ENCODE measurements at places on chromosomes 3 and 15.

GRCh38 chr3:169041677-169042171, 621.8 kb downstream of the MECOM start:
- DNase-seq, result peak; percentile 56

GRCh38 chr3:43406643-43407023, 120.3 kb downstream of the SNRK start:
- DNase-seq, result no peak

DNA sequence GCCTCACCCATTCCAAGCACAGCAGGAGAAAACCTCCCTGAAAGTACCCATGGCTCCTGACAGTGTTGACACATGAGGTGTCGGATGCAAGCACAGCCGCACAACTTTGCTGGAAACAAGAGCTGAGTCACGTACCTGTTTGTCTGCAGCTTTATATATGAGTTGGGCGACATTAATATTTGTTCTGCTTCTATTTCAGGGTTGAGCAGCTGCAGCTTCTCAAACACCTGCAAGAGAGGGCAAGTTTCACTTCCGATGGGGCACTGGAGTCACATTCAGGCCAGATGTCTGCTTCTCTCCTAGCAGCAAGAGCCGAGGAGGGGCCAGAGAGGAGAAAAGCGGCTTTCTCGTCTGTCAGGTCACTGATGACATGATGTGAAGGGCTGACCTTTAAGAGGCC, 88.0 kb downstream of the NUP210 start:
- DNase-seq, result peak; percentile 62

DNA sequence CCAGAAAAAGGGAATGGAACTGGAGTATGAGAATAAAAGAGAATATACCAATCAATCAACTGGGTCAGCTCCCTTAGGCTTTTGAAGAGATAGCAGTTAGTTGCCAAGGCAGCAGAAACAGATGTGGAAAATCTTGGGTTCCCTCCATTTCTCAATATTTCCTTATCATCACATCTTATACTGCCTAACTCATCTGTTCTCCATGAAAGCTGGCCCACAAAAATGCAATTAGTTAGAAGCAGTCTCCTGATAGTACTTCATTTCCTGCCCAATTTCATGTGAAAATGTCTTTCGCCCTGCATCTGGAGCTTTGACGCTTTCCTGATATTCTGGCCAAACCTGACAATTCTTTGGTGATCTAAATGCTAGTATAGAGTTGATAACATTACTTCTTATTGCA, 30.1 kb upstream of the SPTSSB start:
- no peak for DNase-seq

- no peak for DNase-seq
These were observed 32.6 kb downstream of the ALS2CL start for GRCh38 chr3:46660543-46661523.

GRCh38 chr3:50194128-50194902, 2.9 kb downstream of the GNAT1 start:
- DNase-seq, result no peak

DNA sequence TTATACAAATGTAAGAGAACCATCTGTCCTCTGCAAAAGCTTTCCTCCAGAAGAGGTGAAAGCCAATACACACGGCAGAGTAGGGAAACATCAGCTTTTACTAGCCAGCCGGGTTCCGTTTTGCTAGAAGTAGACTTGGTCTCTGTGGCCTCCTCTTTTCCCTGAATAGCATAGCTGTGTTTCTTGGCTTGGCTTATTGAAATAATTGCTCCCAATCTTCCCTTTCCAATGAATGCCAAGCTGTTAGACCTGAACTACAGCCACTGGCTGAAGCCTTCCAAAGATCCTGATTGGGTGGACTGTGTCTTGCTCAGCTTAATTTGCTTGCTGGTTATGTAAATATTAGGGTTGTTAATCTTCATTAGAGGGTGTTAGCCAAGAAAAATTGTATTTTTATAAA, 157.8 kb upstream of the ROPN1 start:
- no peak for DNase-seq

- no peak for DNase-seq
These were observed 23.5 kb upstream of the TSC22D2 start for GRCh38 chr3:150384296-150385212.

DNA sequence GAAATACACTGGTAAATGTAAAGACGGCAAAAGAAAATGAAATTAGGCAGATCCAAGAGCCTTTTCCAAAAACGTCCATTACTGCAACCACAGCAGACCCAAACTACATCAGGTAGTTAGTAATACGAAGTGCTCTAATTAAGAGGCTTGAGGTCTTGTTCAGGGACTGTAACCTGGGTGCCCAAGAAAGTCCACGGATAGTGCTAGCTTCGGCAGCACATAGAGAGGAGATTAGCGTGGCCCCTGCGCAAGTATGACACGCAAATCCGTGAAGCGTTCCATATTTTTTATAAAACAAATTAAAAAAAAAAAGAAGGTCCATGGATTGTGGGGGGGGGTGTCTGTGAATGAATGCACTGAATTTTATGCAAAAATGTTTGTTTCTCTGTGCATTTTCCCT, 1.4 kb downstream of the COPB2 start:
- DNase-seq, result no peak

- DNase-seq, result no peak
These were observed 39.6 kb downstream of the KBTBD12 start for GRCh38 chr3:127954640-127955039.

DNA sequence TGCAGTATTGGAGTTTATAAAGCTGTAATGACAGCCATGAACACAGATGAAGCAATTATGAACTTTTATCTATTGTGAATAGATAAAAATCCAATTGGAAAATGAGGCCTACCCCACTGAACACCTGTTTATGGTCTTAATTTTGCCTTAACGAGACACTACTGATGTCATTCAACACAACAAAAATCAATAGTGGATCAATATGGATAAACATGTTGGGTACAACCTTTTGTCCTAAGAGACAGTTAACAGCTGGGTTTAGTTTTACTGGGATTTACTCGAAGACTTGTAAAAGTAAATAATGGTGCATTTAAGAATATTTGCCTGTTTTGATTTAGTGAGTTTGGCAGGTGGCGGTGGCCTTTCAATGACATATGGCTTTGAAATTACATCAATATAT, 217.8 kb downstream of the NR1D2 start:
- DNase-seq, result no peak

DNA sequence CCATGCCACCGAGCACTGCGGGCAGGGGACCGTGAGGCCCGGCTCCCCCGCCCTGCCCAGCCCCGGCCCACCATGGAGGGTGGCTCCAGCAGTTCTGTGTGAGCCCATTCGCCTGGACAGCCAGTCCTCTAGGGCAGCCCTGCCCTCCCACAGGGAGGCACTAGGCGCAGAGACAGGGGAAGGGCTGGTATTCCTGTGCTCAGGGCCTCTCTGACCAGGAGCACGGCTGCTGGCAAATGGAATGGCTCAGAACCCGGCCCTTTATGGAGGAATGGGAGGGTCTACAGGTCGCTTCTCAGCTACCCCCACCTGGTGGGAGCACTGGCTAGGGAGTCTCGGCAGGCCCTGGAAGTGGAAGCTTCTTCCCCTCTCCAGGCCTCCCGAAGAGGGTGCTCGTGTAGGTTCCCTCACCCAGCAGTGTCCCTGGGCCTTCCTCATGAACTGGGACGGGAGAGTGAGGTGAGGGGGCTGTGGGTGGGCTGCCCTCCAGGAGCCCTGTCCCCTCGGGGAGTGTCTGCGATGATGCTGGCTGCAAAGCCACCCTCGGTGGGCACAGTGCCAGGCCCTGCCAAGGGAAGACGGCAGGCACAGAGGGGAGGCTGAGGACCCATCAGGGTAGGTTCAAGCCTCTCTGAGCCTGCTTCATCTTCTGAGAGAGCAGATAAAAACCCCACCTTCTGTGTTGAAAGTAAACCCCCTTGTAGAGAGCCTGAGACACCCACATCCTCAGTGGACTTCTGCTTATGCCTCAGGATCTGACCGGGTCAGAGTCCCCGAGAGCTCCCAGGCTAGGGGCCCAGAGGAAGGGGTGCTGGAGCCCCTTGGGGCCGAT, 1.5 kb downstream of the MELTF start:
- no peak for DNase-seq

DNA sequence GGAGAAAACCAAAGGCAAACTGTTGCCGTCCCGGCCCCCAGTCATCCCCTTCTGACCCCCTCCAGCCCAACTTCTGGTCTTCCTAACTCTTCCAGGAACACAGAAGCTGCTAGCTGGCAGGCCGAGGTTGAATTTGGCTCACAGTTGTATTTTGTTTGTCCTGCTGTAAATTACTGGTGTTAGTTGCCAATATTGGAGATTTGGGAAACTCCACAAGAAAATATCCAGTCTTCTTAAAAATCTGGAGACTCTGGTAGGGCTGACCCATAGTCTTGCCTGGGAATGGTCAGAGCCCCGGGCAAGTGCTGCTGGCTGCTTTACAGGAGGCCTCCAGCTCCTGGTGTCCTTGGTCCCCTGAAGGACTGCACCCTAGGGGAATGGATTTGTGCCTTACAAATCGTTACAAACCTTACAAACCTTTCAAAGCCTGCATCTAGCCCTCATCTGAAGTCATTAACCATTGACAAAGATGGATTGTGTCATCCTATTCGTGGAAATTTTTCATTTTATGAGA, 112.0 kb upstream of the MCTP2 start:
- DNase-seq, result no peak

- DNase-seq, result no peak
These were observed 95.6 kb downstream of the APBA2 start for GRCh38 chr15:28981351-28981720.

DNA sequence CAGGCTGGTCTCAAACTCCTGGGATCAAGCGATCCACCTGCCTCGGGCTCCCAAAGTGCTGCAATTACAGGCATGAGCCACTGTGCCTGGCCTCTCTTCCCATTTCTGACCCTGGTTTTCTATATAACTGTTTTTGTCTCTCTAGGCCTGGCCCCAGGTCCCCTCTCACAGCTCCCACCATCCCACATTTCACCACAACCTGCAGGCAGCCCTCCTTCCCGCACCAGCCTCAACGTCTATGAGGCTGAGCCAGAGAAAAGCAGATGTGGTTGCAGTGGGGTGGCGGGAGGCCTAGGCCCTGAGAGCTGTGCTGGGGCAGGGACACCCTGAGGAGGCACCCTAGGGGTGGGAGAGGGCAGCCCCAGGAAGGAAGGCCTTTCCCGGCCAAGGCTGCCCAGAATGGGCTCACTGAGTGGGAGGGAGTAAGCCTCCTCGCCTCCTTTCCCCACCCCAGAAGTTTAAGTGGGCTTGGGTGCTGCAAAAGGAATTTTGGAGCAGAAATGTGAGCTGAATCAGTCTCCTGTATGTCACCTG, 99.7 kb downstream of the LSM3 start:
- no peak for DNase-seq

DNA sequence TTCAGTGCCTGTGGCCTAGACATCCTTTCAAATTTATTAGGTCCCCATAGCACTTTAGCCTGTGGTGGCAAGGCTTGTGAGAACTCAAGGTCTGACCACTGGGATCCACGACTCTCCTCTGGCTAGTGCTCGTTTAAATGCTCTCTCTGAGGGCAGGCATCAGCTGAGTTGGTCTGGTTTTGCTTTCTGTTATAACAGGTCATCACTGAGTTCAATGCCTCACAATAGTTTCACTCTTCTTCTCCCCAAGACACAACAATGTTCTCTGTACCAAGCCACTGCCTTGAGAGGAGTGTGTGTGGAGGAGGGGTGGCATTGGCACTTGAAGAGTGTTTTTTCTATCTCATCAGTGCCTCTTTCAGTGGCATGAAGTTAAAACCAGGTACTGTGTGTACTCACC, 7.6 kb downstream of the OR5K4 start:
- DNase-seq, result no peak

DNA sequence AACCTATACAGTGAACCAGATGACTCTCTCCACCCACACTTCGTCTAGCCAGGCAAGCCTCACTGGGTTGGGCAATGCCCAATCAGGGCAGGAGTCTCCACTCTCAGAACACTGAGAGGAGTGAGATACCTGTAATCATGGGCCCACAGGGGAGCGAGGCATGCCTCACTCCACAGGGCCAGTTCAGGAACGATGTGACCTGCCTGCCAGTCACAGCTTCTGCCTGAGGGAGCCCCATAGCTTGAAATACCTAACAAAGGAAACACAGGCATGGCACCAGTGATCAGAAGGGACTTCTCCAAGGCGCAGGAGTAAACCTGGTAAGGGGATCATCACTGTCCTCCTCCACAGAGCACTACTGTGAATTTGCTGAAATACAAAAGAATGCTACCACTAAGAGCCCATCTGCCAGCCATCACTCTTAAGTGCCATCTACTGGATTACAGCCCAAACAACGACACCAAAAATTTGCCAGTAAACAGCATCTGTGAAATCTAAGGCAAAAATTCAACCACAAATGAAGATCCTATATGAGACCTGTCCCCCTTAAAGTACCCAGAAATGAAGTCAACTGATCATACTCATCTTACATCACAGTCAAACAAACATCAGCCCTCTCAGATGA, 689.9 kb upstream of the SEMA6D start:
- no peak for DNase-seq

DNA sequence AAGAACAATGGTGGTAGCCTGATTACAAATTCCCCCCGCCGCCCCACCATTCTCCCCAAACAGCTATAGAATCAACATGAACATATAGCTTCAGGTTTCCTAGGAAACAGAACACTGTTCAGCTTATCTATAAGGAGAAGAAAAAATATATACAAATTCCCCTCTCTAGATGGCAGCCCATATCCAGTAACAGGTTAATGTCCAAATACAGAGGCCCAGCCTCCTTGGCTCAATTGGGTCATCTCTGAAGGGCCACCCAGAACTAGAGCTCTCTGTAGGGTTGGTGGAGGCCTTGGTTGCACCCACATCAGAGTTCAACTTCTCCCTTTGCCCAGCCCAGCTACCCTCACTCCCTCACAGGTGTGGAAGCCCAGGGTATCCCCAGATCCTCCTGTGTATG, 91.5 kb upstream of the ADAMTS17 start:
- no peak for DNase-seq

DNA sequence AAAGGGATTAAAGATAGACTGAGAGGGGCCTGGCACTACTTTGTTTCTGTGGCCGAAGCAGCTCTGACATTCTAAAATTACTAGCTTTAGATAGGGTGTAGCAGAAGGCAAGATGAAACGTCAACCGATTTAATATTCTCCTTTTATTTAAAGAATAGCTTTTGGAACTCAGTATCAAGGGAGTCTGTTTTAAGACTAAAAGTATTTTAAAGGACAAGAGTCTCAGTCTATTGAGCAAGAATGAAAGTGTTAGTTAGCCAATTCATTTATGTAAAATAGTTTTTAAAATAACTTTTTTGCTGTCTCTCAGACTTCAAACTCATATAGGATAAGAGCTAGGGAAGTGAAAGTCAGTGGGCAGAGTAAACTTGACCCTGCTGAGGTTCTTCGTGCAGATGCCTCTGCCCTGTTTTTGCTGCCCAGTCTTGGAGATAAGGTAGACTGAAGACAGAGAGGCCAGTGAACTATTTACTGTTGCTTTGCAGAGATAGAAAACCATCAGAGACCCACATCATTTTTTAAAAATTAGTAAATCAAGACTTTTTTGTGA, 1090.9 kb downstream of the ROBO2 start:
- DNase-seq, result no peak

- no peak for DNase-seq
These were observed 12.4 kb upstream of the PDE8A start for GRCh38 chr15:84969257-84969656.

DNA sequence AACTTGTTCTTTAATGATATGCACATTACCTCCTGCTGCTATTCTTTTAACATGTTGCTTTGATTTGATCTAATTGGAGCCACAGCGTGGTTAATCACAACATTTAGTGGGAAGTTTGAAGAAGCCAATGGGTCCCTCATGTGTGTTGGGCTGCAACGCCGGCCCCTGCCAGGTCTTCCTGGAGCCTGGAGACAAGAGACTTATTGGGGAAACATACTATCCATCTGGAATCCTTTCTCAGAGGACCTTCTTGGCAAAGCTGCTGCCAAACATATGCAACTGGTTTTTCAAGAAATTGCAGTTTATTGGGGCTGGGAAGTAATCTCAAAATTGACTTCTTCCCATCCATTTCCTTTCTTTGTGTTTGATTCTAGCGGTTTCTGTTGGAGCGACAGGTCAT, 396.3 kb upstream of the PROK2 start:
- DNase-seq, result no peak

All from A172 (cell line).